ENCODE measurements at places on chromosomes 7 and 10. TPM values are rescaled to one million over a fixed set of nuclear protein-coding genes. Genes with fewer than 3 reads are reported as not detected.

The PROSER2 gene
- 0.31 TPM for total RNA-seq

The STEAP1 gene
- total RNA-seq: not detected

The CSTF2T gene
- 29.1 TPM for total RNA-seq

The AS3MT gene
- 13.8 TPM for total RNA-seq

The MMD2 gene
- total RNA-seq: 2.2 TPM

The CCL24 gene
- not detected for total RNA-seq

The CYP3A5 gene
- 0.63 TPM for total RNA-seq

The PTPRE gene
- 25.7 TPM for total RNA-seq

The ZFYVE27 gene
- 68.5 TPM for total RNA-seq

The EBLN1 gene
- total RNA-seq: not detected

The GDF10 gene
- 6.3 TPM for total RNA-seq

The STK31 gene
- 6.6 TPM for total RNA-seq

The UCMA gene
- total RNA-seq: not detected

The OR2A5 gene
- total RNA-seq: not detected

All from parietal lobe (tissue), 2 donors.